Right lung (tissue), 10 donors: ENCODE measurements at places on chromosomes 6 and 20. TPM values are rescaled to one million over a fixed set of nuclear protein-coding genes. Genes with fewer than 3 reads are reported as not detected.

GRCh38 chr6:149043476-149044130, 273.9 kb upstream of the TAB2 start:
- DNase-seq, result no peak

The TDP2 gene
- 63.3 TPM for polyA plus RNA-seq

The ZSCAN12 gene
- polyA plus RNA-seq, result 19.1 TPM

DNA sequence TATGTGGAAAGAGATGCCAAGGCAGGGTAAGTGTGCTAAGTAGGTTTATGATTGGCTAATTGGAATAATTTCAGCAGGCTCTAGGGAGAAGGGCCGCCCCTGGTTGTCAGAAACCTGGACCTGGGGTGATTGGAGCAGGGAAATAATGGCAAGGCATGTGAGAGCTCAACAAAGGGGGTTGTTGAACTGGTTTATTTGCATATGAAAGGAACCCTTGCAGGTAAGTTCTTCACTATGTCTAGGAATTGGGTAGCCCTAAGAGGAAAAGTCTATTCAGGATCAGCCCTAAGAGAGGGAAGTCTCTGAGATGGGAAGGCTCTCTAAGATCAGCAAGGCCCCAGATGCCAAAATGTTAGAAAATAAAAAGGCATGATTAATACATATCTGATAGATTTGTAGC, 175.4 kb upstream of the PRND start:
- DNase-seq, result no peak

DNA sequence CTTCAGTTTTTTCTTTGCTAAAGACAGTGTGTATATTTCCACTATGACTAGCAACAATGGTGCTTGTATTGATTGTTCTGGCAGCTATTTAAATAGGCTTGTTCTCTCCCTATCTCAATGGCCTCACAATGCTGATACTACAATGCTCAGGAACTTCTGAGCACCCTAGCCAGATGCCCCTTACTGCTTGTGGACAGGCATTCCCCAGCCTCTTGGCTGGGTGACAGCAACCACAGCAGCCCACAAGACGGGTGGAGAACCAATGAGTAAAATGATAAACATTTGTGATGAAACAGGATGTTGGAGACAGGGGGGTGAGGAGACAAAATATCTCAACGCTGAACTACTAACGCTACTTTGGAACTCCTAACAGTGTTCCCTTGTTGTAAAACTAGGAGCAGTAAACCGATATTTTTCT, 42.3 kb downstream of the HIVEP2 start:
- DNase-seq, result no peak

DNA sequence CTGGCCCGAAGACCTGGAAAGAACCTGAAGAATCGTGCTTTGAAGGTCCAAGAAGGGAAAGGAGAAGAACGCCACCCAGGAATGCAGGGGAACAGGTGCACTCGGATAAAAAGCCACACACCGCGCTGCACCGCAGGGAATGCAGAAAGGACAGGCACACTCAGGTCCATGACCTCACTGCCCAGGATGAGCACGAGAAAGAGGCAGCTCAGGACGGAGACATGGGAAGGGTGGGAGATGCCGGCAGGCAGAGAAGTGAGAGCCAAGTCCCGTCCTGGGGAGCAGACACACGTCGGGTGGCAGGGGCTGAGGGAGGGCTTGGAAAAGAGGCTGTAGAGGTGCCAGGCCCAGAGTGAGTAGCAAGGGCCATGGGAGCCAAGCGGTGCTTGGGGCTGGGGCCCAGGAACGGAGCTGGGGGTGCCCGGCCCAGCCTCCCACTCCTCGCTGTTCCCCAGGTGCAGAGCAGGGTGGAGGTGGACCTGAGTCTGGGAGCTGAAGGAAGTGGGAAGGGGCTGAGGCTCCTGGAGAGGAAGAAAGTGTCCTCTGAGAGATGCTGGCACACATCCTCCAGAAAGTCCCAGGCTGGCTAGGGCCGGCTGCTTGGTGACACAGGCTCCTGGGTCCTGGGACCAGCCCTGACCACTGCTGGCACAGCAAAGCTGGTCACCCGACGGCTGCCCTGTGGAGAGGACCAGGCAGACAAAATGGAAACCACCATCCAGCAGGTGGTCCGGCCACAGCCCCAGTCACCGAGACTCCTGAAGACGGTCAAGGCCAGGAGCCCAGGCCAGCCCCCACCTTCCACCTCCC, 91.3 kb downstream of the PSMB1 start:
- no peak for DNase-seq

DNA sequence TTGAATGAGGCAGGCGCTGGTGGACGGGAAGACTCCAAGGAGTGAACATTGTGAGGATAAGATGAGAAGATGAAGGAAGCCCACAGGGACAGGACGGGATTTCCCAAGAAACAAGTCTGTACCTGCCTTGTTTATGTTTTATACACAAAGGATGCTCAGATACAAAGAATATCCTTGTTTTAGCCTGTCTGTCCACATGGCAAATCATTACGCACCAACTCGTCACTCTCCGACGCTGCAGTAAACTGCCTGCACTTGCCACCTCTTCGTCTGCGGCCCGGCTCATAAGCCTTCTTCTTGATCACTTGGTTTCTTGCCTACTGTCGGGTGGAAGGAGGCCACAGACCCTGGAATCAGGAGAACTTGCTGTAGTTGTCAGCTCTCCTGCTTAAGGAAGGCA, 85.4 kb downstream of the CD83 start:
- DNase-seq, result no peak

GRCh38 chr6:9136141-9136822, 700.9 kb upstream of the SLC35B3 start:
- DNase-seq, result no peak

DNA sequence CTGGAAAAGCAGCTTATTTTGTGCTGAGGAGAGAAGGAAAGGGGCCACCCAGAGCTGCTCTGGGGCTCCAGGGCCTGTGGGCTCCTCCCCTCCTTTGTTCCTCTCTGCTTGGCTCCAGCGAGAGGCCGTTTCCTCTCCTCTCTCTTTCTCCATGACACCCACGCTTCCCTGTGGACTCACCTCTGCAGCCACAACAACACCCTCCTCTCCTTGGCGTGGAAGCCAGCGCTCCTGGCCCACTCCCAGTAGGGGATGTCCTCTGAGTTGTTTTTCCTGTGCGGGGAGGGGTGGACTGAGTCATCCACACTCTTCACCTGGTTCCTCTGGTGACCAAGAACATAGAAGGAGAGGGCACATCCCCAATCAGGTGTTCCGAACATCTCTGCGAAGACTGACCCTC, 4.9 kb upstream of the CDSN start:
- no peak for DNase-seq

The TMEM74B gene
- 16.0 TPM for polyA plus RNA-seq

The C20orf141 gene
- not detected for polyA plus RNA-seq

- DNase-seq, result no peak
Measured at GRCh38 chr6:55664591-55665587, 85.9 kb upstream of the HMGCLL1 start.

- DNase-seq, result no peak
Measured at GRCh38 chr20:44198872-44199271, 11.7 kb downstream of the OSER1 start.

DNA sequence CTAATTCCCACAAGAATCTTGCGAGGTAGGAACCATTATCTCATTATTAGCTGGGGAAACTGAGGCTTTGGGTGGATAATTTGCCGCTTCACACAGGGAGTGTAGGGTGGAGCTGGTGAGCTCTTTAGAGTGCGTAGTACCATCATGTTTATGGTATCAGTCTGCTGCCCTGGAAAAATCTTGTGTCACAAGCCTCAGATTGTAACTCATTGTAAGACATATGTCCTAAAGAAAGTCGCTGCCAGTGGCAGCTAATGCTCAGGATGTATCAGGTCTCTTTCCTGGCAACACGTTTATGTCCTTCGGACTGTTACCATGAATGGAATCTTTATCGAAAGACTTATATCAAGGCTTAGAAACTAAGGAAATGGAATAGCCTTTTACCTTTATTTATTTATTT, 1.9 kb downstream of the ZFAND3 start:
- no peak for DNase-seq

GRCh38 chr20:12875510-12875909, 133.3 kb upstream of the SPTLC3 start:
- DNase-seq, result no peak

GRCh38 chr20:62752671-62753501, 43.4 kb upstream of the MRGBP start:
- no peak for DNase-seq

The SCRT2 gene
- polyA plus RNA-seq, result not detected

- no peak for DNase-seq
Measured at GRCh38 chr6:43966853-43967718, 160.2 kb downstream of the MRPL14 start.

- DNase-seq, result peak; percentile 61
Measured at GRCh38 chr6:31737315-31737990, 1.1 kb upstream of the CLIC1 start.

- DNase-seq, result no peak
Measured at GRCh38 chr6:116666869-116667268, 1.7 kb downstream of the ZUP1 start.

- DNase-seq, result no peak
Measured at GRCh38 chr6:42714098-42714761, 8.2 kb downstream of the PRPH2 start.

DNA sequence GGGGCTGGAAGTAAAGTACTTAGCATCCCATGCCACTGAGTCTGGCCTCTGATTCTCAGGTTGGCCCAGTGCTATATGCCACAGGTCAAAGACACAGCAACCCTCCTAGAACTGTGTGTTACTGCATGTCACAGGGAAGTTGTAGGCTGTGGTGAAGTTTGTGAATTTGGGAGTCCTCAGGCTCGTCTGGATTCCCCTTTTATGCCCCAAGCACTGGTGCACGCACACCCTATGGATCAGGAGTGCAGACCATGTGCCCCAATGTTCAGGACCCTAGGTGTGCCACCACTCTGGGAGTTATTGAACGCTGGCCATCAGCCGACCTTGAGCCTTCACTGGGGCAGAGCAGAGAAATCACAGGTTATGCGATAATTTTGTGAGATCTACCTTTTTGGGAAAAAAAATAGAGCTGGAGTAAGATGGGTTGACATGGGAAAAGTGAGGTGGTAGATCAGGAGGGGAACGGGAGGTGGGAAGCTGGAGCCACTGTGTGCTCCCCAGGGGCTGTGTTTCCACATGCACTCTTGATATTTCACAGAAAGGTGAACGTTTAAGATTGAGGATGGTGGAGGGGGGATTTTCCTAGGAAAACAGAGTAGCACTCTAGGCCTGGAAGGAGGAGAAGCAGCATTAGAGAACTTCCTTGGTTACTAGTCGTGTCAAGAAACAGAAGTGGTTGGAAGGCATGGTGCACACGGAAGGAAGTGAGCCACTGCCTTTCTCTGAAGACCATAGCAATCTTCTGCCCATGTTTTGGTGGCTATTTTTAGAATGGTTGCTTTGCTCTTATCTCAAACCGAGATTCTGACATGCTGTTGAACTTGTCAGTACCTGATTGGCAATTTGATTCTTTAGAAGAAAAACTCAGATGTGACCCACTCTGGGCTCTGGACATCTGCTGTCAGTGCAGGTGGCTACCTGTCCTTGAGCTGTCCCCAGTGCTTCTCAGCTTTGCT, 44.1 kb downstream of the DUSP22 start:
- no peak for DNase-seq

The TFAP2D gene
- polyA plus RNA-seq, result not detected

The FARS2 gene
- 18.4 TPM for polyA plus RNA-seq

DNA sequence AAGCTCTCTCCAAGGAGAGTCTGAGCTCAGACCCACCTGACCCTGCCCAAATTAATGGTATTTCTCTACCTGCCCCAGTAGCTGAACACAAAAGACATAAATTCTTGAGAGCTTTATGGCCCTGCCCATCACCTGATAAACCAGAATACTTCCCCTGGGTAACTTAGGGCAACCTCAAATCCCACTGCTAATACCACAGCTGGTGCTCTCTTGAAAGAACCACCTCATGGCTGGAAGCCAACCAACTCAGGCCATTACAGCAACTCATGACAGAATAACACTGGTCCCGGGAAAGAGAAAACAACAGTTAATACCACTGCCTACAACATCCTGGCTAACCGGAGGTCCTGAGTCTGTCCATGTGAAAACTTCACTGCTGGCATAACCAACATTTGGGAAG, 328.6 kb downstream of the NKAIN2 start:
- DNase-seq, result no peak

- no peak for DNase-seq
Measured at GRCh38 chr20:54339093-54339492, 131.2 kb downstream of the PFDN4 start.

DNA sequence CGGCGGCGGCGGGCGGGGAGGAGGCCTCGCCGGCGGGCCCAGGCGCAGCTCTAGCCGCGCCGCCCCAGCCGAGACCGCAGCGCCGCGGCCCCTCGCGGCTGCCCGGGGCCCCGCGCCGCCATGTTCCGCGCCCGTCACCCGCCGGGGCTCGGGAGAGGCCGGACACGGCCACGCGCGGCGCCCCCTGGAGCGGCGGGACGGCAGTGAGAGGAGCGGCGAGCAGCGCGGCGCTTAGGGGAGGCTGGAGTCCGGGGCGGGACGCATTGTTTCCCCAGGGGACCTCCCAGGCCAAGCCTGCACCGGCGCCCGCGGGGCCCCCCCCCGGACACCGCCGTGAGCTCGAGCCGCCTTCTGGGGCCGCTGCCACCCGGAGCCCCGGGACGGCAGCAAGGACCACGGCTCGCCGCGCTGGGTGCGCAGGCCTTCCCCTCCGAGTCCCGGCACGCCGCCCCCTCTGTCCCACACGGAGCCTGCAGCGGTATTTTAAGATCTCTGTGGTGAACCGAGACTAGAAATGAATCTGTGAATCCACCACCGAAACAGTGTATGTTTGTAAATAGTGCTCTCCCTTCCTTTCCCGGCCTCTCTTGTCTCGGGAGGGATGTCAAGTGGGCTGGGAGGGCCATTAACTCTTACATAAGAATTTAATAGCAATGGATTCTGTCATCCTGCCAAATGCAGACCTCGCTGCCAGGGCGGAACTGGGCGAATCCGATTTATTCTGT, 424 bp upstream of the KIF13A start:
- peak; percentile 77 for DNase-seq

The RTF2 gene
- 125 TPM for polyA plus RNA-seq

GRCh38 chr6:2919401-2919800, 16.3 kb upstream of the SERPINB9 start:
- no peak for DNase-seq

The SPATS1 gene
- 0.53 TPM for polyA plus RNA-seq

DNA sequence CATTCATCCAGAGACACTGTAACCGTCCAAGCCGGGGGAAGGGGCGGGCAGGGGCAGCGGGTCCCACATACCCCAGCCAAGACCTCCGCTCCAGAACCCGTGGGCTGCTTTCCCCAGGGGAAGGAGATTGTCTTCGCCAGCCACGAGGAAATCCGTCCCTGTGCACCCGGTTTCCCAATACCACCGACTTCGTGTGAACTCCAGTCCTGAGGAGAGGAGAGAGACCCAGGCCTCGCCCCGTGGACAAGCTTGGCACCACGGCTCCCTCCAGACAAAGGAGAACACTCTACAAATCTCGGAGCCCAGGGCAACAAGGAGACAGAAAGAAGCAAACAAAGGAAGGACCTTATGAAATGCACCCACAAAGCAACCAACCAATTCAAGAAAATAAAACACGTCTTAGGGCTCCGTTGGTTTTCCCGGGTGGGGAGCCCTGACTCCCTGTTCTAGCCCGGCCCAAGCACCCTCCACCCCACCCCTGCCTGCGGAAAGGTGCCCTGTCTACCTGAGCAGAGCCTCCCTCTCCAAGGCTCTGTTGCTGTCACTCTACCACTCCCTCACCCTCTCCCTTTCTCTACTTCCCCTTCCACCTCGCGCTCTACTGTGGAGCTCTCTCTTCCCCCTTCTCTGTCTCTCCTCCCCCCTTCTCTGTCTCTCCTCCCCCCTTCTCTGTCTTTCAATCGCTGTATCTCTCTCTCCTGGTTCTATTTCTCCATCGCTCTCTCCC, 1382.8 kb upstream of the DEFB115 start:
- DNase-seq, result no peak
